ENCODE measurements at places on chromosomes 7 and 10. TPM values are rescaled to one million over a fixed set of nuclear protein-coding genes. Genes with fewer than 3 reads are reported as not detected.

The PALD1 gene
- 3.6 TPM for total RNA-seq

The NKX1-2 gene
- not detected for total RNA-seq

The SCART1 gene
- 8.1 TPM for total RNA-seq

The PKD2L1 gene
- not detected for total RNA-seq

The MEOX2 gene
- 0.29 TPM for total RNA-seq

The CLCN1 gene
- not detected for total RNA-seq

The DRGX gene
- total RNA-seq = not detected

The PAPOLB gene
- total RNA-seq = not detected

The HSPA12A gene
- total RNA-seq = 15.2 TPM

The CCL26 gene
- total RNA-seq = not detected

The GATA3 gene
- 0.18 TPM for total RNA-seq

The HDAC9 gene
- total RNA-seq = 60.0 TPM

The FAM25G gene
- total RNA-seq = not detected

The NUTM2E gene
- total RNA-seq = 0.43 TPM

The FAM131B gene
- not detected for total RNA-seq

The SUGCT gene
- total RNA-seq = 3.1 TPM

The CALML5 gene
- not detected for total RNA-seq

The GRID2IP gene
- total RNA-seq = not detected

The HYAL4 gene
- not detected for total RNA-seq

The SPDYE1 gene
- not detected for total RNA-seq

The SEMA3E gene
- 9.2 TPM for total RNA-seq

The SH2B2 gene
- 7.1 TPM for total RNA-seq

The PRDX3 gene
- total RNA-seq = 154 TPM

The WNT16 gene
- total RNA-seq = not detected

The FAM13C gene
- 21.8 TPM for total RNA-seq

The PLAC9 gene
- not detected for total RNA-seq

The LDB3 gene
- 0.29 TPM for total RNA-seq

The CCDC7 gene
- total RNA-seq = 27.2 TPM

The NPSR1 gene
- not detected for total RNA-seq

The PAOX gene
- 12.9 TPM for total RNA-seq

Data from stomach (tissue), 19 donors.